PC-9 (cell line): ENCODE measurements at places on chromosomes 5 and 9.

DNA sequence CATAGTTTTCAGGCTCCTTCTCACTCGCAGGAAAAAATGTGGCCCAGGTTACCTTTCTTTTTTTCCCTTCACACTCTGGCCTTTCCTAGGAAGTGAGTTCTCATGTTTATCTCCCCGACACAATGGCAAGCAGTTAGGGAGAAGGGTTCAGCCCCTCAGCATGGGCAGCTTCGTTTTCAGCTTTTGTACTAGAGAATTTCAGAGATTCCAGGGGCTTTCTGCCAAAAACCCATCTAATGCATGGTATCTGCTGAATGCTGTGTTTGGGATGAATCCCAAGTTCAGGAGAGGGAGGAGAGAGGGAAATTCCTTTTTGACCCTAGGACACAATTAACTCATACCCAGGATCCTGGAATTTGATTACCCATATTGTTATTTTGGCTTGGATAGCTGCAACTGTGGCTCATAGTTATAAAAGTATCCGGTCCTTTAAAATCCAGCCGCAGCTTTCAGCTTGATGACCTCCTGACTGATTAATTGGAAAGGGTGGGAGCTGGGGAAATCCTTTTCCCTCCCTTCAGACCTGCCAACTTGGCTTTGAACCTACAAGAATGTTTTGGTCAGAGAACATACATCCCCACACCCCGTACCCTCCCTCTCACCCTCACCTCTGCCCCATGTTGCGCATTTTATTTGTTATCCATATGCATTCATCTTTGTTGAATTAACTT is 78.4 kb downstream of the TMEM252 start:
- DNase-seq: no peak

GRCh38 chr5:160118349-160119141 is 705 bp downstream of the PWWP2A start:
- DNase-seq: peak; percentile 50

DNA sequence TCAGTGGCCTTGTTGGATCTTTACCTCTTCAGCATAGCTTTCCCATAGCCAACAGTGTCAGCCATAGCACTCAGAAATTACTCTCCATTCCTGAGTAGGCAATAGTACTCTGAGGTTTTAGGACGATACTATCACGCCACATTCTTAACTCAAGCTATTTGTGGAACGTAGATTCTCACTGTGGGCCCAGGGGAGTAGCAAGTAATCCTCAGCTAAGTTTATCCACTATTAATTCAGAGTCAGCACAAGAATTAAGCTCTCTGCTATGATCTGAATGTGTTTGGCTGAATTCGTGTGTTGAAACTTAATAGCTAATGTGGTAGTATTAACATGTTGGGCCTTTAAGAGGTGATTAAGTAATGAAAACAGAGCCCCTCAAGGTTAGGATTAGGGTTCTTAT is 858.8 kb upstream of the NUDT12 start:
- DNase-seq: no peak

DNA sequence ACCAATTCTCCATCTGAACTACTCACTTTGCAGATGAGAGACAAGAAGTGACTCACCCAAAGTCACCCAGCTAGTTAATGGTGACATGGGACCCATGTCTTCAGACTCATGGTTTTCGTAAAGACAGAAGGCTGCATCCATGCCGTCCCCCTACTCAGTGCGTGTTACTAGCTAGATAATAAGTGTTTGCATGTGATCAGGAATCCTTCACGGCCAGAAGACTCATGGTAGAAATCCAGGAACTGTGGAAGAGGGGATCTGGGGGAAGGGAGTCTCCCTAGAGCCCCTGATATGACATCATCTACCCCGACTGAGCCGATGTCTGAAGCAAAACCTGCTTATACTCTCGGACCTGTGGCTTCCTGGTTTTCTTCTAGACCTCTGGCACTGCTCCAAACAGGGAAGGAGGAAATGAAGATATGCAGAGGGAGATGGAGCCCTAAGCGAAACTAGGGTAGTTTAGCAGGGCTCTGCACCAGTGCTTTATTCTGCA is 3.3 kb downstream of the RNF183 start:
- no peak for DNase-seq

GRCh38 chr5:872301-872700 is 20.3 kb downstream of the BRD9 start:
- DNase-seq: no peak

DNA sequence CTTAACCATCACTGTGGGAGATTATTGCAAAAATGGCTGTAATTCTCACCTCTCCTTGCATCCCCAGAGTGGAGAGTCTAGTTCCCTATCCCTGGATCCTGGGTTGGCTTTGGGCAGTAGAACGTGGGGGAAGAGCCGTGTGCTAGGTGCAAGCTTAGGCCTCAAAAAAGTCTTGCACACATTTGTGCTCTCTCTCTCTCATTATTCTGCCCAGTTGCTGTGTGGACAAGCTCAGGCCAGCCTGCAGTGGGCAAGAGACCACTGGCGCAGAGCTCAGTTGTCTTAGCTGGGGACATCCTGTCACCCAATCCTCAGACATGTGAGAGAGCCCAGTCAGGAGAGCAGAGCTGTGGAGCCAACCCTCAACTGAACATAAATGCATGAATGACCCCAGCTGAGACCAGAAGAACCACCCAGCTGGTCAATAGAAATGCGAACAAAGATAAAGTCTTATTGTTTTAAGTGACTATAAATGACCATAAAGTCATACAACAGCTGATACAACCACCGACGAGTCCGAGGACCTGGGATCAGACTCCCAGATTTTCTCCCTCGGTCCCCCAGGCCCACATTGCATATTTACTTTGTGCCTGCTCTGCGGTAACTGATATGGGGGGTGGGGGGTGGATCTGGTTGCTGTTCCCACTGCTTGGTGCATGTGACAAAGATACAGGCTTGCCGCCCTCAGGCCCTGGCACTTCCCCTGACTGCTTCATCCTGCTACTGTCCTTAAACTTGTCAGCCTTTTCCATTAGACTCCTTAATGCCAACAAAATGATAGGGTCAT is 166.4 kb upstream of the MVB12B start:
- DNase-seq: no peak
